CD4-positive, alpha-beta T cell treated with Interleukin-2 at 100 ng/mL for 4 hours (primary cell): ENCODE measurements at places on chromosomes 11 and 22.

- no peak for DNase-seq
These were observed 558 bp downstream of the TSPAN4 start for GRCh38 chr11:843086-843734.

- peak; percentile 58 for DNase-seq
These were observed 369 bp downstream of the DGCR8 start for GRCh38 chr22:20080445-20080775.

GRCh38 chr11:118913411-118914125 is 12.2 kb downstream of the BCL9L start:
- peak; percentile 69 for DNase-seq

DNA sequence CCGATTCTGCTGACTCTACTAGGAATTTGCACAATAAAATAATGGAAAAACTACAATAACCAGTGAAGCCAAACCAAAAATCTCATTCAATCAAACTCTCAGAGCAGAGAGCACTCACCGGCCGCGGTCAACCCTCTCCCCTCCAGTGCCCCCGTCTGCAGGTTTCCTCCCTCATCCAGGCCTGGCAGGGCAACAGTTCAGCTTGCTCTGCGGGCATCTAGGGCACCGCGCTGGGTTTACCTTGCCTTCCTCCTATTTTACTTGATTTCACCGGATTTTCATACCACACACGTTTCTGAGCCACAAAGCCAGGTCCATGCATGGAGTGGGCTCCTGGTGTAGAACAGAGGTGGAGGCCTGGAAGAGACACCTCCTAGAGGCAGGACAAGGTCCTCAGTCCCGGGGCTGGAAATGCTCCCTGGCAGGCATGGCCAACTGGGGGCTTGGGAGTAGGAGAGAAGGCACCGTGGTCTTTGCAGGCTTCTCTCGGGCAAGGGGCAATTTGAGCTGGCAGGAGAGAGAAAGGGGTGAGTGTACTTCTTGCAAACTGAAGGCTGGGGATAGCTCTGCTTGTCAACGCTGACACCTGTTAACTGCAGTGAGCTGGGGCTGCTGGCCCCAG is 938.4 kb downstream of the BRD1 start:
- DNase-seq = no peak

DNA sequence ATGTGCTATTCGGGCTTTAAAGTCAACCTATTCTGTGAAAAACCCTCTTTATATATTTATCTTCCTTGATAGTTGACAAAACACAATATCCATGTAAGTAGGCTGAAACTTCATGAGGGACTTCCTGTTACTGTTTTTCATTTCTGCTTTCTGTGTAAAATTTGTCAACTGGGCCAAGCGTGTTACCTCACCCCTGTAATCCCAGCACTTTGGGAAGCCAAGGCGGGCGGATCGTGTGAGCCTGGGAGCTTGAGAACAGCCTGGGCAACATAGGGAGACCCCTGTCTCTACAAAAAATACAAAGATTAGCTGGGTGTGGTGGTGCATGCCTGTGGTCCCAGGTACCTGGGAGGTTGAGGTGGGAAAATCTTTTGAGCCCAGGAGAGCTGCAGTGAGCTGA is 66.5 kb upstream of the SLC25A18 start:
- DNase-seq = no peak

GRCh38 chr22:37161443-37161842 is 11.7 kb upstream of the IL2RB start:
- no peak for DNase-seq

- DNase-seq = no peak
These were observed 16.8 kb downstream of the PRR5L start for GRCh38 chr11:36312611-36313472.

DNA sequence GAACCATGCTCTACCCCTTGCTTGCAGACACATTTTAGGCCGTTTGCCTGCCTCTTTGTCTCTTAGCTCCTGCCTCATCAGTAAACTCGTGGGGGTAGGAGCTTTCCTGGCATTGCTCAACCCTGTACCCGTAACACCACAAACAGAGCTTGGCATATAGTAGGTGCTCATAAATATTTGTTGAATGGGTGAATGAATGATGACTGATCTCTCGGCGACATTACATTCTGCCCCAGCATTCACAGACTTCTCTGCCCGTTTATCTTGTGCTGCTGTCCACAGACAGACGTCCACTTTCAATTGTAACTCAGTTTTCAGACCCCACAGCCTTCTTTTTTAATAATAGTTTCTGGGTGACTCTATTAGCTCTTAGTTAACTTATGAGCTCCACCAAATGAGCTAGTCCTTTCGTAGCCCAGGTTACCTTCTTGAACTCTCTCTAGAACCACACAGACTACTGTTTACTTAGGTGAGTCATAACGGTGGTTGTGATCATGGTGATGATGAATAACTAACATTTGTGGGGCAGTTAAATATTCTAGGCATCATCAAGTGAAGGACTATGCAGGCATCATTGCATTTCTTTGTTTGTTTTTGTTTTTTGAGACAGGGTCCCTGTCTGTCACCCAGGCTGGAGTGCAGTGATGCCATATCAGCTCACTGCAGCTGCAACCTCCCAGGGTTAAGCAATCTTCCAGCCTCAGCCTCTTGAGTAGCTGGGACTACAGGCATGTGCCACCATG is 188.4 kb downstream of the ADAMTS15 start:
- DNase-seq = no peak

GRCh38 chr22:29208879-29209623 is 3.4 kb downstream of the EMID1 start:
- no peak for DNase-seq

GRCh38 chr11:59247531-59248227 is 35.0 kb upstream of the MPEG1 start:
- peak; percentile 5 for DNase-seq

DNA sequence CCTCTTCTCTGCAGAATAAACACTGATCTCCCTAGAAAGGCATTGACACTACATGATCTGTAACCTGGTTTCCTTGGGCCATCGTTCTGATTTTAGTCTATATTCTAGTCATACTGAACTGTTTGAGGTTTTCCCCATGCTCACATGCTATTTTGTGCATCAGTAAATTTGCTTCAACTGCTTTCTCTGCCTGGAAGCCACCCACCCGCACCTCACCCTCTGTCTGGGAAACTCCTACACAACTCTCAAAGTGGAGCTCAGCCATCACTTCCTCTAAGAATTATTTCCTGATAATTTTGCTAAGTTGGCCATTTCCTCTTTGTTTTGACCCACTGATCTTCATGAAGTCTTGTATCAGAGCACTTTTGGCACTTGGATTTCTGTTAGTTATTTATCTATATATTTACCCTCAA is 36.1 kb downstream of the MMP20 start:
- DNase-seq = no peak

DNA sequence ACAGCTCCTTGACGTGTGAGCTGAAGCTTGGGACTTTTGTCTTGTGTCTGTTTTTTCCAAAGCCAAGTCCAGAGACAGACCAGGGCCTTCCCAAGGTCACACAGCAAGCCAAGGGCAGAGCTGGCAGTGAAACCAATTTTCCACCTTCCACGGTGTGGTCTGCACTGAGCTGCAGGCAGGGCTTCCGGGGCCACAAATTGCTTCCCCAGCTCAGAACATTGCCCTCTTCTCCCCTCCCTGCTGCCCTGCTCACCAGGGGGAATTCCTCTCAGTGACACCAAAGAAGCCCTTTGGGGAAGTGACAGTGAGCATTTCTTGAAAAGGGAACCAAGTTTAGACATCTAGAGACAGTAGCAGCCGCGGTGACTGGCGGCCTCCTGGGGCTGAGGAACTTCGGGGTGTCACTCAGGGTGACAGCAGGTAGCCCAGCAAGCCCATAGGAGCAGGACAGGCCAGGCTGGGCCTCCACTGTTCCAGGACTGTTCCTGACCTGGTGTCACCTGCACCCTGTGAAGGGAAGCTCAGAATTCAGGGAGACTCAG is 9.2 kb downstream of the FXYD2 start:
- DNase-seq = peak; percentile 90

DNA sequence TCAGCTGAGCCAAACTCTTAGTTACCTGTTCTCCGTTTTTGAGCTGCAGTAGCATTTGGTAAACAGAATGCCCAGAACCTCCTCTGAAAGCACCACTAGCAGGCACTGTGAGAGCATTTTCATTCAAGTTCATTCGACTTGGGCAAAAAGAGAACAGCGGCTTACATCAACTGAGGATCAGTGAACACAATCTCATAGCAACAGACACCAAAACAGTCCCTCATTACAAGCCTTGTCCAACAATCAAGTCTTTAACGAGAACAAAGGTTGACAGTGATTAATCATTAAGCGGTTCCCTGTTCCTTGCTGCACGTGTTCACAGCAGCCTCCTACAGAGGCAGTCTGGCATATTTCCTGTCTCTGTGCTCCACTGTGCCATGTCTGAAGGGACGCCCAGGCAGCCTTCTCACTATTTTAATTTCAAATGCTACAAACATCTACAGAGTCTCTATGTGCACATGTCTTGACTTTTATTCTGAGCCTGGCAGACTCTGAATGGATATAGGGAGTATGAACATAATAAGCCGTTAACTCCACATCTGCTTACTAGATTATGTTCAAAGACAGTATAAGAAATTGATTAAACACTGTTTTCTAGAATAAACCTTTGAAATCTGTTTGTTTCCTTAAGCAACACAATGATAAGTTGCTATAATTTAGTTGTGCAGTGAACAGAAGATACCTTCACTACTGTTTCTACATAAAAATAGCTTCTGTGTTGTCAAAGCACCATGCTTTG is 88.3 kb upstream of the MTMR2 start:
- DNase-seq = peak; percentile 87

- DNase-seq = no peak
These were observed 401.0 kb downstream of the TBC1D22A start for GRCh38 chr22:47163481-47163855.

GRCh38 chr11:65766535-65766934 is 14.2 kb downstream of the AP5B1 start:
- no peak for DNase-seq

- no peak for DNase-seq
These were observed 27.9 kb upstream of the ANO1 start for GRCh38 chr11:70050243-70050642.

GRCh38 chr11:2093575-2094353 is 45.4 kb downstream of the IGF2 start:
- DNase-seq = no peak

DNA sequence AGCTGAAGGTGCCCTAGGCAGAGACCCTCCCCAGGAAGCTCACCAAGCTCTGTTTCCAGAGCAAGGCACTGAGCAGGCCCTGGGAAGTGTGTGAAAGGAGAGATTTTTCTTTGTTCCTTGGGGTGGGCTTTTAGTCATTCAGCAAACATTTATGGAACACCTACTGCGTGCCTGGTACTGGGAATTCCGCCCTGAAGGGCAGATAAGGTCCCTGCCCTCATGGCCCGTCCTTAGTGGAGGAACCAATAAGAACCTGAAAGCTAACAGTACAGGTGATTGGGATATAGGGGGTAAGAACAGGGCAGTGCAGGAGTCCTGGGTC is 3.9 kb downstream of the TMEM134 start:
- no peak for DNase-seq

GRCh38 chr11:130790689-130791088 is 125.6 kb downstream of the SNX19 start:
- no peak for DNase-seq

GRCh38 chr11:42462558-42463310 is 849.1 kb upstream of the API5 start:
- no peak for DNase-seq

DNA sequence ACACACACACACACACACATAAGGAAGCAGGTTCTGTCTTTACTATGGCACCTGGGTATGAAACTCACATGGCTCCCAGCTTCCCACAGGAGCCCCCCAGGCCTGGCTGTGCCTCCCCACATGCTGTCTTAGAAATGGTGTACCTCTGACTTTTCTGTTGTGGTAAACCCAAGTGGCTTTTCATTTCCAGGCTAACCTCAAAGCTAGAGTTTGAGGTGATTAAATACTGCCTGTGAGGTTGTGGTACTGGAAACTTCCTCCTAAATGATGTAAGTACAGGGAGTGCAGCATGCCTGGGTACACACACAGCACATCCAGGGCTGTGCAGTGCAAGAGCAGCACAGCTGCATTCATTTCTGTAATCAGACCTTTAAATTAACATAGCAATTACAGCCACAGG is 34.4 kb downstream of the ME3 start:
- DNase-seq = no peak

DNA sequence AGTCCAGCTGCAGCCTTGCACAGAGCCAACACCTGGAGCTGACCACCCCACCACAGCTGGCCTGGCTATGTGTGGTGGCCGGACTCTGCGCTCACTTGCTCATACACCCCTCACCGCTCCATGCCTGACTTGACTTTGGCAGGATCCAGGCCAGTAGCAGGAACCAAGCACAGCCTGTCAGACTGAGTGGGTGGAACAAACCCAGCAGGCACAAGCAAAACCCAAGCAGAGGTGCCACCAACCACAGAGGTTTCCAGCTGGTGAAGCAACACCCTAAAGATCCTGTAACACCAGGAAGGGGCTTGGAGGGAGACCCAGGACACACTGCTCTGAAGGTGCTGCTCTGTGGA is 44.9 kb upstream of the WNT11 start:
- DNase-seq = no peak

- no peak for DNase-seq
These were observed 13.2 kb upstream of the SHANK2 start for GRCh38 chr11:71265559-71266092.

- DNase-seq = no peak
These were observed 94.6 kb downstream of the DEPDC5 start for GRCh38 chr22:31848411-31848810.

GRCh38 chr11:27254744-27255446 is 108.1 kb downstream of the CCDC34 start:
- DNase-seq = no peak
